ENCODE measurements at places on chromosomes 1 and 21.

- DNase-seq: no peak
Measured at GRCh38 chr1:15272009-15272781, 25.2 kb downstream of the FHAD1 start.

- DNase-seq: no peak
Measured at GRCh38 chr1:66831529-66832239, 30.6 kb upstream of the INSL5 start.

DNA sequence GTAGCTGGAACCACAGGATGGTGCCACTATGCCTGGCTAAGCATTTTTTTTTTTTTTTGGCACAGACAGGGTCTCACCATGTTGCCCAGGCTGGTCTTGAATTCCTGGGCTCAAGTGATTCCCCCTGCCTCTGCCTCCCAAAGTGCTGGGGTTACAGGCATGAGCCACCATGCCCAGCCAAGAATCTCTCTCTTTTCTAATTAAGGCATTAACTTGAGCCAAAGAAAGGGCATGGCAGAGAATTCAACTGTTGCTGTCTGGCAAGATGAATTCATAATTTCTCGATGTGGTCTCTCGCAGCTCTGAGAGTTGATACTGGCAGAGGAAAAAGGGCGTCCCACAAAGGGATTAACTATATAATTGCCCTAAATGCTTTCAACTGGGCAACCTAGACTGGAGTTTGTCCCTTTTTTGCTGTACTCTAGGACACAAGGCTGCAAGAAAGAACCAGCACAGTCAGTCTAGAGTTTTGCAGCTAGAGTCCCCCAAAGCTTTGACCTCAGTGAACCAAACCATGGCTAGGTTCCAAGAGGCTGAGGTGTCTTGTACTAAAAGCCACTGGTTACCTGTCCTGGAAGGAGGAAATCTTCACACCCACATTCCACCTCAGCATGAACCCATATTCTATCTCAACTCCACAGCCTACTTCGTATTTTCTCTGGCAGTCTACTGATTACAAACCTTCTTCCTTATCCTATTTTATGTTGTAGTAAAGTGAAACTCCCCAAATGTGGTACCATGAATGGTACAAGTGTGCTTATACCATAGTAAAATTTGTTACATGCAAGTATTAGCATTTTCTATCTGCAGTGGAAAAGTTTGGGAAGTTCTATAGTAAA, 51.2 kb downstream of the OPTC start:
- no peak for DNase-seq

DNA sequence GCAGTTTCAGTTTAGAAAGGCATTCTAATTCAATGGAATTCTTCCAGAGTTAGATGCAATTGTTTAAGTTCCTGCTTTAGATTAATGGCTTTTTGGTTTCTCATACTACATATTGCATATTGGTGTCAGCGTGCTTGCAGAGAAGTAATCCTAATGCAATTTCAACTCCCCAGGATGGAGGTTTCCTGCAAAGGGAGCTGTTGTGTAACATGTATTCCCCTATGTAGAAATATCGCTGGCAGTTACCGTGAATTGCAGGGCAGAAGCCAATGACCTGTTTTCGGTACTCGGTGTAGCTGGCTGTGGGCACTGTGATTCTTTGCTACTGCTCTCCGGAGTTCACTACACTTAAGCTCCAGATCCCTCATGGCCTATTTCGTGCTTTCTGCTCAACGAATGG, 256.1 kb upstream of the PTBP2 start:
- no peak for DNase-seq

DNA sequence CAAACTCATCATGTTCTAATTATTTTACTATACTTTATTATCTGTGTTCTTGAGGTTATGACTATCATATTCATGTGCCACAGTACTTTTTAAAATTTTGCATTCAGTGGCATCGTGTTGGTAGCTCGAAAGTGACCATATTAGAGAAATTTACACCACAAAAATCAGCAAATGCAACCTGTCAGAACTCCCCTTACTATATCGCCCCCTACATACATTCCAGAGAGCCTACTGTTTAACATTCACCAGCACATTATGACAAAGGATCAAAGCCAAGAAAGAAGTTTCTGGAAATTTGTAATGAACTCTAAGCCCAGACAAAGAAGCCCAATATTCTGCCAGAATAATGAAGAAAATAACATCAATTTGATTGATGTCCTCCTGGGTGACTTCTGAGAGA, 909.3 kb downstream of the LTN1 start:
- DNase-seq: no peak

DNA sequence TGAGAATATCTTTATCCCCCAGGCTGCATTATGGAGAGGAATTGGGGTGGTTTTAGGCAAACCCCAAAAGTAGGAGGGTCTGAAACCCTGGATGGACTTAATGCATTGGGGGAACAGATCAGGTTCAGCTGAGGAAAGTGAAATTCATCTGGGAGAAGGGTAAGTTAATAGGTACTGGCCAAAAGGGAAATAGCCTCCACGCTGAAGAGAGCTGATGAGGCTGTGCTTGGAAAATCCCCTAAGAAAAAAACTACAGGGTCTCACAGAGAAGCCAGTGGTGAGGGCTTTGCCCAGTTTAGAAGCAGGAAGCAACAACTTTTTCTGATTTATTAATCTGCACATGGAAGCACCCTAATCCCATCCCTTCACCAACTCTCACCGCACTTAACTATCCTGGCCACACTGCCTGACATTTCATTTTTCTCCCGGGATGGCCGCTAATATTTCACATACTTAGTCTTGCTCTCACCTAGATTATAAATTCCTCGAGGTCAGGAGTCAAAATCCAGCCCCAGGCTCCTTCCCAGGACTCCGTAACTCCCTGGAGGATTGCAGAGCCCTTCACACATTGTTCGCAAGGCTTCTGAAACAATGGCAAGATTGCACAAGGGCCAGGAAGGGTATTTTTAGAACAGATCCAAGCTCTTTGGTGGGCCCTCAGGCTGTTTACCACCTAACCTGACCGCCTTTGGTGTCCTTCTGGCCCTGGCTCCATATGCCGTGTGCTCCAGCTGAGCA, 60.9 kb upstream of the TARBP1 start:
- no peak for DNase-seq

GRCh38 chr1:158002022-158002630, 8.7 kb downstream of the KIRREL1 start:
- no peak for DNase-seq

GRCh38 chr21:46153247-46154154, 1.9 kb downstream of the FTCD start:
- no peak for DNase-seq

GRCh38 chr1:33930346-33931110, 66.6 kb downstream of the HMGB4 start:
- no peak for DNase-seq

- no peak for DNase-seq
Measured at GRCh38 chr1:10778640-10779039, 17.8 kb downstream of the CASZ1 start.

- no peak for DNase-seq
Measured at GRCh38 chr1:231931846-231932454, 305.4 kb downstream of the DISC1 start.

DNA sequence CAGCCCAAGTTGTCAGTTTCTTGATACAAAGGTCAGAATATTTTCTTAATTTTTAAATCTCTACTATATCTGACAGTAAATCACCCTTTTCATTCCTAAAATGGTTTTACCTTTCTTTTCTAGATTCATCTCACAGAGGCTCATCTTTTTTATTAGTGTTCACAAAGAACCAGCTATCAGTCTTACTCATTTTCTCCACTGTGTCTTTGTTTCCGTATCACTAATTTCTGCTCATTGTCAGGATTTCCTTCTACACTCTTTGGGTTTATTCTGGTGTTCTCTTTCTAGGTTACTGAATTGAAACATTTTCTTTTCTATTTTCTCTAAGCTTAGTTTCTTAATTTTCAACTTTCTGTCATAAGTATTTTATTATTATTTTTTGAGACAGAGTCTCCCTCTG, 8.7 kb downstream of the AGPAT3 start:
- no peak for DNase-seq

GRCh38 chr1:173868266-173869020, at the start of gene ZBTB37:
Gene ZBTB37 (plus strand): TSS chr1:173868380. CDS start chr1:173870226, 1,846 bp downstream.
- peak; percentile 98 for DNase-seq

GRCh38 chr1:52550447-52550846, 2.4 kb downstream of the TUT4 start:
- DNase-seq: no peak

DNA sequence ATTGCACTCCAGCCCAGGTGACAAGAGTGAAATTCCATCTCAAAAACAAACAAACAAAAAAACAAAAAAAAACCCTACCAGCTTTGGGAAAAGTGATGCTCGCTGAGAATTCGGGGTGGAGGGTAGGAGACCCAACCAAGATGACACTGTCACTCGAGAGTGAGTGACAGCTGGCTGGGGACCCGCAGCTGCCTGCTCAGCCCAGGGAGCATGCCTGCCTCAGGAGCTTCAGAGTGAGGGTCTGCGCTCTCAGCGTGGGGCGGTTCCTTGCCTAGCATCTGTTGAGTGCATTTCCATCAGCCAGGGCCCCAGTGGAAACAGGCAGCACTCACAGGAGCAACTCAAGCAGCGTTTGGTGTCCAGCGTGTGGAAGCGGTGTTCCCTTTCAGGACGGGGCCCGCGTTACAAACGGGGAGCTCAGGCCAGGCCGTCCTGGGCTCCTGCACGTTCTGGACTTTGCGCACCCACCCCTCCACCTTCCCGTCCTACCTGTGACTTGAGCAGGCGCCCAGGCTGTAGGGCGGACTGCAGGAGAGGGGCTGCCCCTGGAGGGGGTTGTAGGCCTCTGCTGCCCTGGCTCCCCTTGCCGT, 5.9 kb downstream of the CSTB start:
- DNase-seq: no peak

- DNase-seq: no peak
Measured at GRCh38 chr1:8169364-8170058, 143.4 kb upstream of the ERRFI1 start.

GRCh38 chr1:235295902-235296350, 32.1 kb downstream of the ARID4B start:
- DNase-seq: no peak

GRCh38 chr1:236759252-236759859, 35.7 kb upstream of the MTR start:
- DNase-seq: no peak

DNA sequence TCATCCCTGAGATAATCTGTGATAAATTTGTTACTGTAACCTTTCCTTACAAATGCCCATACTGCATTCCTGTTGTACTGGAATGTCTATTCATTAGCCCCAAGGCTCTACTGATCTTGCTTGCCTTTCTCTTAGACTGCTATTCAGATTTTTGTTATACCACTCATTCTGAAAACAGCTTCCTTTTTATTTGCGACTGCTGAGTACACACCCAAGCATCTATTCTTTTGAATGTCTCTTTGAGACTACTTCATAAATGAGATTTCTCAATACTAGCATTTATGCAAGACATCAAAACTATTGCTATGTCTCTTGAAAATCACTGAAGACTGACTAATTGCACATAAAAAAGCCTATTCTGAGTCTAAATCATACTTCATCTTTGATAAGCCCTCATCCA, 38.6 kb downstream of the DENND1B start:
- DNase-seq: no peak

DNA sequence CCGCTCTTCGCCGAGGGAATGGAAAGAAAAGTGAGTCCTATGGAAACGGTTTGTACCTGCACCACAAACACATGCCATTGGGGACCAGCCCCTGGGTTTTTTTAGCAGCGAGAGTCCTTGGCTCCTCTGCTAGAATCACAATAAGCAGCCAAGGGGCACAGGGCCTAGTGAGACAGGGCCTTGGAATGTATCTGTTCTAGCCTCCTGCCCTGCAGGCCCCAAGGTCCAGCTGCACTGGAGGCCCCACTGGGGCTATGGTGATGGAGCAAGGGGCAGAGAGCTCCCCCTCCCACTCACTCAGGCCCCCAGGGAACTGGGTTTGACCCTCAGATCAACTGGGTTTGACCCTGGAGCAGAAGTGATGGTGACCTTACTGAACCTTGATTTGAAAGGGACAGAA, 14.4 kb downstream of the SHISA4 start:
- DNase-seq: no peak

Measured in cortex of kidney (tissue), 1 donor.